ENCODE measurements at places on chromosomes 5 and 9.

DNA sequence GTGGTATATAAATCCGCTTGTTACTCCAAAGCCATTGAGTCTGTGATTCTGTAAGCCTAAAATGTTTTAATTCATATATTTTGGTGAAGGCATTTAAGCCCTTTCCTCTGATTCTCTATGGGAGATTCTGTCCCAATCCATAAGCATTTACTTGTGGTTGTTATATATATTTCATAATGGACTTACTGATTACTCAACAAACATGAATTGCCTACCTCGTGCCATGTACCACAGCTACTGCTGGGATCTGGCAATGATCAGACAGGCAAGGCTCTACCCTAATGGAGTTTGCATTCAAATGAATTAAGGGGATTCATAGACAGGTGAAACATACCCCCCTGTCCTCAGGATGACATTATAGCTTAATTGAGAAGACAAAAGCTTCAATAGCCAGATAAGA, 54.5 kb downstream of the C9orf152 start:
- DNase-seq, result no peak

GRCh38 chr5:130067364-130067763, 163.1 kb downstream of the CHSY3 start:
- no peak for DNase-seq

GRCh38 chr9:106623558-106623957, 239.4 kb upstream of the ZNF462 start:
- DNase-seq, result no peak

DNA sequence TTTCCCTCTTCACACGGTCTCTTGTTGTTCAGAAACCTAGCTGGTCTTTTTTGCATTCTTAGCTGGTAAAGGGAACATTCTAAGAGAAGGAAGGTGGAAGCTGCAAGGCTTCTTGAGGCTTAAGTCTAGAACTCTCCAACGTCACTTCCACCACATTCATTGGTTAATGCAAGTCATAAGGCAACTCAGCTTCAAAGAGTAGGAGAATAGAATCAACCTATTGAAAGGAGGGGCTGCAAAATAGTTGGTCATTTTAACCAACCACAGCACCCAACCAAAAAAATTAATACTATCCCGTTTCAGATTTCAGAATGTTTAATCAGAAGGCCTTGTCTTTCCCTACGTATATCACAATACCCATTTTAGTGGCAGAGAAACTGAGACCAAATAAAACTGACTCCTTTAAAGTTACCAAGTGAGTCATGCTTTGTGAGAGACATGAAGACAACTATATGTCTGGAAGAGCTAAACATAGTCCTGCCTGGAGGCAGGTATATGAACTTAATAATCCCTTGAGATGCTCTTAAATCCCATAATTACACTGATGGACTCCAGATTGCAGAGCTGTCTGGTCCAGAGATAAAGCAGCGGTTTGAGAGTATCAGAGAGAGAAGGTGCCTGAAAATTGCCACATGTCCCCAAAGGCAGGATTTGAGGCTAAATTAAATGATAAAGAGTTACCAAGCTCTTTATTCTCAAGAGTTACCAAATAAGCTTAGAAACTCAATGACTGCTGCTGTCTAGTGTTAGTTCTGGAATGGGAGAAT, 14.4 kb downstream of the DOCK8 start:
- no peak for DNase-seq

GRCh38 chr9:34496149-34496712, 26.6 kb downstream of the ENHO start:
- no peak for DNase-seq

DNA sequence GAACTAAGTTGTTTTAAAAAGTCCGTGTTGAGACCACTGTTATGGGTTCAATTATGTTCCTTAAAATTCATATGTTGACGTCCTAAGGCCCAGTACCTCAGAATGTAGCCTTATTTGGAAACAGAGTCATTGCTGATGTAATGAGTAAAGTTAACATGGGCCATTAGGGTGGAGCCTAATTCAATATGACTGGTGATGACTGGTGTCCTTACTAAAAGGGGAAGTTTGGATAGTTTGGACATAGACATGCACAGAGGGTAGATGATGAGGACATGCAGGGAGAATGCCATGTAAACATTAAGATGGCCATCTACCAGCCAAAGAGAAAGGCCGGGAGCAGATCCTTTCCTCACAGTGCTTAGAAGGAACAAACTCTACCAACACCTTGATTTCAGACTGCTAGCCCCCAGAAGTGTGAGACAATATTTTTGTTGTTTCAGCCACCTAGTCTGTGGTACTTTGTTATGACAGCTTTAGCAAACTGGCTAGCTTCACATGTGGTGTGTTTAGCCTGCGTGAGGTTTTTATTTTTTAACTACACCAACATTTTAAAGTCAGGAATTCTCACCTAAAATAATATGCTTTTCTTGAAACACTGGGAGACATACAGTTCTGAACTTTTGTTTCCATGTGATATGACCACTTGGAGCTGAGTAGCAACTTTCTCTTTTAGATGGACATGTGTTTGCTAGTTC, 135.3 kb downstream of the YIPF5 start:
- DNase-seq, result no peak

Measured in left colon (tissue), 2 donors.